Glomerular endothelial cell (primary cell): ENCODE measurements at places on chromosomes 7 and 10. TPM values are rescaled to one million over a fixed set of nuclear protein-coding genes. Genes with fewer than 3 reads are reported as not detected.

GRCh38 chr7:50962962-50963374, 180.3 kb upstream of the GRB10 start:
- DNase-seq, result peak; percentile 60

GRCh38 chr10:132591166-132591971, 53.8 kb downstream of the INPP5A start:
- DNase-seq, result no peak

- DNase-seq, result no peak
Measured at GRCh38 chr7:132575982-132576720, at the start of gene PLXNA4. TSS of gene PLXNA4 (minus strand) at chr7:132576470. CDS start at chr7:132508693, 67,777 bp downstream.

DNA sequence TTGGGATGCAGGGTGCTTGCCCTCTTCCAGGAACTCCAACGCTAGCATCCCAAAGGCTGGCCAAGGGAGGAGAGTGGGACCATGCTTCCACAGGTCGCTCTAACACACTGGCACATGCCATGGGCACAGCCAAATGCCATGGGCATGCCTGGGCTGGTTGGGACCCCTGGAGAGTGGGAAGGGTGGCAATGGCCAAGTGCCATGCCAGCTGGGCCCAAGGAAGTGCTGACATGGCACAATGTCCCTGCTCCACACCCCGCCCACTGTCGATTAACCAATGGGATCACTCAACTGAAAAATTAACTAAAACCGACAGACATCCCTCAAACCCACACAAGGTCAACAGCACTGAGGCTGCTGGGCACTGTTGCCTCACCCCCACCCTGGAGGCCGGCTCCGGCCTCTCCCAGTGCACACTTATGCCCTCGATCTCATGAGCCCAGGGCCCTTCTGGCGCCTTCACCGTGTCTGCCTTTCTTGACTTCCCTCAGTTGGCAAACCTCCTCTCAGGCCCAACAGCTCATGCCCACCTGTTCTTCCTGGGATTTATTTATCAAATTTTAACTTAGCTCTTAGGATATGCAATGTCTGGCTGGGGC, 83.4 kb downstream of the GOLGA7B start:
- no peak for DNase-seq

APBB1IP gene
- 0.47 and 0.68 TPM in 2 replicates for total RNA-seq

- DNase-seq, result peak; percentile 87
Measured at GRCh38 chr7:80942261-80943041, 23.6 kb upstream of the SEMA3C start.

GRCh38 chr7:81993186-81993585, 223.3 kb upstream of the HGF start:
- no peak for DNase-seq

GRCh38 chr10:108244443-108245228, 1080.1 kb upstream of the SORCS1 start:
- DNase-seq, result no peak

DNA sequence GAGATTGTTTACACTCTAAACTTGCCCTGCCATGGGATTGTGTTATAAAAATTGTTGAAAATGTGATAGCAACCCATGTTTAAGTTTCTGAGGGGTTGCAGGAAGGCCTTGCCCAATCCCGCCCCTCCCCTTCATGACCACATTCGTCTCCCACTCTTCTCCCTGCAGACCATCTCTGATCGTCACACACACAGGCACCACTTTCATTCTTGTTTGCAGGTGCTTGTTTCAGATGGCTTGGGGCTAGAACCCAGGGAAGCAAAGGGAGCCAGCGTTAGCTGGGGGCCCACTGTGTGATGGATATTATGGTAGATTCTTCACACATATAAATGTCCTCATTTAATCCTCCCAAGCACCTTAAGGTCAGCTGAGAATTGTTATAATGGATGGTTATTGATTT, 286.7 kb upstream of the HABP2 start:
- DNase-seq, result no peak

GRCh38 chr10:73494877-73495225, 973 bp downstream of the PPP3CB start:
- DNase-seq, result no peak

- no peak for DNase-seq
Measured at GRCh38 chr10:99850767-99851340, 68.4 kb downstream of the ABCC2 start.

UCMA gene
- total RNA-seq, result not detected in 2 replicates

DNA sequence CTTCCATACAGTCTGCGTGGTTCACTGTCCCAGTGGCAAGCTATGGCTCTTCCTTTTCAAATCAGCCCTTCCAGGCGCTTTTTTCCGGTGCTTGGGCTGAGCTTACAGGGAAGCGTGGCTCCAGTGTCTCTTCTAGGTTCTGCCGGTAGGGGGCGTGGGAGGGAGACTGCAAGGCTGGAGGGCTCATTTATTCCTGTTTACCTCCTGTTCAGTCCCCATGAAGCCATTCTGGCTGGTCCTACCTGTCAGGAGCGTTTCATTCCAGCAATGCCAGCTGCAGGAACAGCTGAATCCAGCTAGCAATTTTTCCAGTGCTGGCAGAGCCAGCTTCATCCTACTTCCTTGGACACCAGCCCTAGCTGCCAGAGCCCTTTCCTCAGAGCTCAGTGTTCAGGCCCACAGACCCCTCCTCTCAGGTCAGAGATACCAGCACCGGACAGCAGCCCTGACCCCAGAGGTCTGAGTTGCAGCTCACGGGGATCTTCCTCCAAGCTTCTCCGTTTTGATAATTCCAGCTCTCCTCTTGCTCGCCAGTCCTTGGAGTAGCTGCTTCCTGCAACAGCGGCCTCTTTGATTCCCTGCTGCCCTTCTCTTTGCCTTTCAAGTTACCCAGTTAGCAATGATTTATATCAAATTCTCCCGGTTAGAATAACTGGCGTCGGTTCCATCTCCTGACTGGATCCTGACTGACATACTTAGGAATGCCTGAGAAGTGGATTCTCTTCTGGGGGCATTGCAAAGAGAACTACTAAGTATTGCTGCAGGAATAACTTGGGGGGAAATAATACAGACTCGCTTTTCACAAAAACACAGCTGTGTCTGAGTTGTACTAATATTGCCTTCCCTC, 129.8 kb downstream of the FRMD4A start:
- DNase-seq, result no peak

DYNC1I1 gene
- 0.44 and 2.2 TPM in 2 replicates for total RNA-seq

DNA sequence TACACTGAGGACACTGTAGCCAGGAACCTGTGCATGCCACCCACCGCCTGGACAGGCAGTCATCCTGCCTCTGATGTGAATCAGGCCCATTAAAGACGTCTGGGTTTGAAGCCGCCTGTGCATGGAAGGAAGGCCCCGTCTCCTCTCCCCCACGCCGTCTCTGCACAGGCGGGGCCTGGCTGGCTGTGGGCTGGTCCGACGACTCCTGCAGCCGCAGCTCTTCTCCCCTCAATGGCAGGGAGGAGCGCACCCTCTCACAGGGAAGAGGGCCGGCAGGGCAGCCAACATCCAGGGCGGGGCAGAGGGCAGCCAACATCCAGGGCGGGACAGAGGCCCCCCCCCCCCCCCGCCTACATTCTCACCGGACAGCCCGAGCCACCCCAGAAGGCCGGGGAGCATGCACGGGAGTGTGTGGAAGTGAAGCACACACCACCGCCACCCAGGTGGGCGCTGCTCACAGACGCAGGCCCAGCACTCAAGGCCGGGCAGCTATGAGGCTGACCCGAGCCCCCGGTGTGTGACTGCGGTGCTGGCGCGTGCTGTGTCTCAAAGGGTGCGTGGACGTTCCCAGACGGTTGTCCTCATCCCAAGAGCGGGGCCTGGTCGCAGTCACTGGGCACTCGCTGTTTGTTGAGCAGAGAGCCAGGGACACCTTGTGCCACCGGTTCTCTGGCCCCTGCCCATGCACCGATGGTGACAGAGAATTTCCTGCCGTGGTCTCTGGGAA, 19.1 kb downstream of the DPYSL4 start:
- no peak for DNase-seq

DNA sequence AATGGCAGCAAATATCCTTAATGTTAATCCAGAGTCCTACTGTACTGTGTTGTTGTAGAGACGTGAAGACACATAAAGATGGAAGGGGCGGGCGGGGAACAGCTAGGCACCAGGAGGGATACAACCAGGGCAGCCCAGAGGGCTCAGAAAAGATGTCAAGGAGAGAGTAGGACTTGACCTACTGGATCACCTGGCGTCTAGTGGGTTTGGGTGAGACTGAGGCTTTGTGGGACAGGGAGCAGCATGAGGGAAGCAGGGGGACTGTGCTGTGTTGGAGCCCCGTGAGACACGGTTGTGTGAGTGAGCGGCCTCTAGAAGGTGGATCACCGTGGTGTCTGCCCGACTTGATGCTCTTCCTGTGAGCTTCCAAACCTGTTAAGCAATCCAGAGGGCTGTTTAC, 68.0 kb downstream of the PTPRE start:
- no peak for DNase-seq

GRCh38 chr10:78441694-78442093, 408.0 kb downstream of the RPS24 start:
- DNase-seq, result no peak

GRCh38 chr10:21516242-21517131, 9.0 kb downstream of the SKIDA1 start:
- DNase-seq, result no peak

DNA sequence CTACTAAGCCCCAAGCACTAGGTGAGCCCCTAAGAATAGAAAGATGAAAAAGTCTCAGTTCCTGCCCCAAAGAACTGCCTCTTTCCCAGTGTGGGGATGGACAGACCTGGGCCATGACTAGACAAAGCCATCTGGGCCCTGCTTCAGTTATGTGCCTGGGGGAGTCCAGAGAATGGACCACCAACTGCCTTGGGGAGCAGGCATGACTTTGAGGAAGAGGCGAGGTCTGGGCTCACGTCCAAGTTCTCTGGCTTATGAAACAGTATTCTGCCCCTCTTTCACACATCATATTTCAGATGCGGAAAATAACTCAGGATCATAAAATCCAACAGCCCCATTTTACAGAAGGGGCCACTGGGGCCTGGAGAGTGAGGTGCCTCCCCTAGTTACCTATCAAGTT, 80.3 kb downstream of the PLXNA4 start:
- no peak for DNase-seq

- DNase-seq, result no peak
Measured at GRCh38 chr7:1638215-1638661, 31.8 kb upstream of the ELFN1 start.

AKR1D1 gene
- not detected in 2 replicates for total RNA-seq

PKD1L1 gene
- 2.6 and 14.2 TPM in 2 replicates for total RNA-seq

GRCh38 chr10:62818426-62819011, 2.4 kb upstream of the EGR2 start:
- no peak for DNase-seq

ACSM6 gene
- total RNA-seq, result not detected in 2 replicates

NEUROG3 gene
- not detected in 2 replicates for total RNA-seq

- no peak for DNase-seq
Measured at GRCh38 chr7:3157566-3158287, 114.1 kb upstream of the CARD11 start.

DNA sequence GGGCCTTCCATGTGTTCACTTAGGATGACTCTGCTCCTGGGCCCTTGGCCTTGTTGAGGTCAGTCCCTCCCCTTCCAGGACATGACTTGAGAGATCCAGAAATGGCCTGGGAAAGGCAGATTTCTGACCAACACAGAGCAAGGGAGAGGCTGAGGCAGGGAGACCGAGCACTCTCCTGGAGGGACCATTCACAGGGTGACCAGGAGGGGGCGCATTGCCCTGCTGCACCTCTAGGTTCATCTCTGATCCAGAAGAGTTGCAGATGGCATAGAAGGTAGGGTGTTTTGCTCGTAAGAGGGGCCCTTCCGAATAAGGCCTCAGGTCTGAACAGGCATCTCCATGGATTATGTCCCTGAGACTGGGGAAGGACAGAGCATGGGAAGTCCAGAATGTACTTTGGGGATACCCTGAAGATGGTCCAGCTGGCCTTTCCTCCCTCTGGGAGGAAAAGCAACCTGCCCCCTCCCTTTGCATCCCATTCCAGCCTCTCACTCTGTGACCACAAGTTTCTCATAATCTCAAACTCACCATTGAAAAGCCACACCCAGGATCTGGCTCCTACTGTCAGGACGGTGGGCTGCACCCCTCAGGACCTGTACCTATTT, 6.6 kb downstream of the DMBT1 start:
- no peak for DNase-seq

SPDYE16 gene
- 0.24 TPM in 1 of 2 replicates, not detected in the other for total RNA-seq

- no peak for DNase-seq
Measured at GRCh38 chr7:122442929-122443328, 138.4 kb upstream of the FEZF1 start.

AGMO gene
- total RNA-seq, result not detected in 2 replicates

GRCh38 chr7:74287303-74288033, 1.7 kb upstream of the CLIP2 start:
- DNase-seq, result no peak

HIPK2 gene
- total RNA-seq, result 46.7 and 69.4 TPM in 2 replicates

GRCh38 chr7:133843341-133843740, 283.8 kb upstream of the LRGUK start:
- DNase-seq, result no peak

DNA sequence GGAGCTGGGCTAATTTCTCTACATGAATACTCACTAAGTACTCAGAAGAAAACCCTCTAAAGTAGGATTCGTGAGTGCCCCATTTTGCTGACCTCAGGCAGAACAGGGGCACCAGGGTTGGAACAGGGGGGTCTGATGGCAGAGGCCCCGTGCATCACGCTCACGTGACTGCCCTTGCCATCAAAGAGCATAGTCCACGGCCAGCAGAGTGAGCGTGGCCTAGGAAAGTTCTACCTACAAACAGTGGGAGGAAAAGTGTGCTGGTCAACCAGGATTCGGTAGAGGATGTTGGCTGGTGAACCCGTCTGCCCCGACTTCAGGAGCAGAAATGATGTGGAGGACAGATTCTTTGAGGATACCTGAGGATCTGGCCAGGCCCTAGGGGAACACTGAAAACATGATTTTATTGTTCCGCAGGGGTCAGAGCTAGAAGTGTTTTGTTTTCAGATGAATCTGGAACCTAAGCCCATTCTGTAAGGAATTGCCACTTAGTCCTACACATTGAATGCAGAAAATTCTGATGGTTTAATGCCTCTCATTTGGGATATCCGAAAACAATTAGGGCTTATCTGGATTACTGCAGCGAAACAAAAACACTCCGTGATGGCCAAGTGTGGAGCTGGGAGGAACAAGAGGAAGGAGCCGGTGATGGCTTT, 138.8 kb upstream of the SHH start:
- no peak for DNase-seq

- DNase-seq, result peak; percentile 31
Measured at GRCh38 chr7:16811551-16811950, 6.8 kb upstream of the AGR2 start.

TMEM213 gene
- not detected in 2 replicates for total RNA-seq

DNA sequence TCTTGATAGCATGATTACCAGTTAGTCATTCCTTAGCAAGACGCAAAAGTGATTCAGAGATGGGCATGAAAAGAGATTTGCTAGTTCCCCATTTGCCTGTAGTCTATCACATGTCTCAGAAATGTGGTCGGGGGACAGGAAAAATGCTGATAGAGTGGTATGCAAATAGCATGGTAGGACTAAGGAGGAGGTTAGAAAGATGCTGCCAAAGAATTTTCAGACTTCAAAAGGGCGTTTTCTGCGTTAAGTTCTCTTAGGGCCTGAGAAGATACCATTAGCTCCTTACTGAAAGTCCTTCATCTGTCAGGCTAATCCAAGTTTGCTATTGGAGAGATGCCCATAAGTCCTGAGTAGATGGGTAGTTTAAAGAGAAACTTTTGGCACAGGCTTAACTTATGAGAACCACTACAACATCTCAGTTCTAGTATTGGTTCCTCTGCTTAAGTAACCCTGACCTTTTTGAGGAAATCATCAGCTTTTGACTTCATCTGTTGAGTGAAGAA, 2.7 kb downstream of the CALD1 start:
- no peak for DNase-seq

ARHGAP22 gene
- 64.5 and 65.8 TPM in 2 replicates for total RNA-seq
